Vein endothelial cell (primary cell): ENCODE measurements at places on chromosomes 12 and 14. TPM values are rescaled to one million over a fixed set of nuclear protein-coding genes. Genes with fewer than 3 reads are reported as not detected.

IKZF4 gene
- total RNA-seq = 0.67 and 0.98 TPM in 2 replicates

LALBA gene
- total RNA-seq = not detected in 2 replicates

TPH2 gene
- not detected in 2 replicates for total RNA-seq

NTF3 gene
- 0.19 TPM in 1 of 2 replicates, not detected in the other for total RNA-seq

RPL10L gene
- not detected in 2 replicates for total RNA-seq

CCDC177 gene
- total RNA-seq = not detected in 2 replicates

NRXN3 gene
- 0.48 and 0.98 TPM in 2 replicates for total RNA-seq

CIROP gene
- not detected in 2 replicates for total RNA-seq

C12orf56 gene
- total RNA-seq = not detected in 2 replicates

DBX2 gene
- not detected in 2 replicates for total RNA-seq

ASIC1 gene
- total RNA-seq = under 0.01 TPM in 1 of 2 replicates, not detected in the other

KCNK13 gene
- under 0.01 and 0.38 TPM in 2 replicates for total RNA-seq

WNT1 gene
- total RNA-seq = not detected in 2 replicates

AICDA gene
- total RNA-seq = not detected in 2 replicates

SERPINA3 gene
- total RNA-seq = not detected in 2 replicates

CCDC175 gene
- not detected in 2 replicates for total RNA-seq

LPCAT3 gene
- total RNA-seq = 7.8 and 13.4 TPM in 2 replicates

ANO4 gene
- 0.33 TPM in 1 of 2 replicates, not detected in the other for total RNA-seq

AP4S1 gene
- 2.9 and 8.3 TPM in 2 replicates for total RNA-seq

RNASE3 gene
- total RNA-seq = not detected in 2 replicates

KRT83 gene
- total RNA-seq = not detected in 2 replicates

OVCH1 gene
- total RNA-seq = not detected in 2 replicates

OAS2 gene
- total RNA-seq = 3.3 and 4.6 TPM in 2 replicates

ARHGAP9 gene
- not detected in 2 replicates for total RNA-seq

EPYC gene
- total RNA-seq = not detected in 2 replicates

HPD gene
- not detected in 2 replicates for total RNA-seq
